BE2C (cell line): ENCODE measurements at places on chromosomes 7 and 10.

DNA sequence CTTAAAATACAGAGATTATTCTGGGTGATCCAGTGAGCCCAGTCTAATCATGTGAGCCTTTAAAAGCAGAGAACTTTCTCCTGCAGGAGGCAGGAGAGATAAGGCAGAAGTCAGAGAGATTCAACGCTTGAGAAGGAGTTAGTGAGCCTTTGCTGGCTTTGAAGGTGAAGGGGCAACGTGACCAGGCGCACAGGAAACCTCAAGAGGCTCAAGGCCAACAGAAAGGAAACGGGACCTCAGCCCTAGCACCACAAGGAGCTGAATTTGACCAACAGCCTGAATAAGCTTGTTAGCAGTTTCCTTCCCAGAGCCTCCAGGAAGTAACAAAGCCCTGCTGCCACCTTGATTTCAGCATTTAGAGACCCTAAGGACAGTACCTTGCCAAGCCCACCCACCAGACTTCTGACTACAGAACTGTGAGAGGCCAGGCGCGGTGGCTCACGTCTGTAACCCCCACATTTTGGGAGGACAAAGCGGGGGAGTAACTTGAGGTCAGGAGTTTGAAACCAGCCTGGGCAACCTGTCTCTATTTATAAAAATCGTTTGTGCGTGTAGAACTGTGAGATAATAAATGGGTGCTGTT, 87.3 kb upstream of the KAT6B start:
- DNase-seq, result no peak

GRCh38 chr7:128170461-128170860, 70.6 kb upstream of the LEP start:
- no peak for DNase-seq

DNA sequence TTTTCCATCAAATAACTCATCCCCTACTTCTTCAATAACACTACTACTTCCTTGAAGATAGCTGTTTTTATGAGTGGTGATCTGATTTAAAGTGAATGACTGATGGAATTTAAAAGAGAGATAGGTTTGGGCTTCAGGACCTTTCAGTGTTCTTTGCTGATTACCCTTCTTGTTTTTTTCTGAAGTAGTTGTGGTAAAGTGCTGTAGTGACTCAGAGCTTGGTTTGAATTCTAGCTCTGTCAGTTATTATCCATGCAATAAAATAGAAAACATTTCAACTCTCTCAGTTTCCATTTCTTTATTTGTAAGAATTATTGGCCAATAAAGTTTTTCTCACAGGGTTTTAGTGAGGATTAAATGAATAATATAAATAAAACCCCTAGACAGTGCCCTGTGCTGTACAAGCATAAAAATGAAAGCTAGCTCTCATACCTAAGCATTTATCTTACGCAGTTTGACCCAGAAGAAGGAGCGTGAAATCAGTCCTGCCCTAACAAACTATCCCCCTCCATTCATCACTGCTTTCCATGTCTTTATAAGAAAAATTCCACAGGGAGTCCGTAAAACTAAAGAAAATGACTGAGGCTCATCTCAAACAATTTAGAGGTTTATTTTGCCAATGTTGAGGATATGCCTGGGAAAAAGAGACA, 25.1 kb upstream of the AKAP9 start:
- DNase-seq, result no peak

GRCh38 chr7:96998744-96999143, 6.6 kb upstream of the DLX6 start:
- DNase-seq, result no peak

DNA sequence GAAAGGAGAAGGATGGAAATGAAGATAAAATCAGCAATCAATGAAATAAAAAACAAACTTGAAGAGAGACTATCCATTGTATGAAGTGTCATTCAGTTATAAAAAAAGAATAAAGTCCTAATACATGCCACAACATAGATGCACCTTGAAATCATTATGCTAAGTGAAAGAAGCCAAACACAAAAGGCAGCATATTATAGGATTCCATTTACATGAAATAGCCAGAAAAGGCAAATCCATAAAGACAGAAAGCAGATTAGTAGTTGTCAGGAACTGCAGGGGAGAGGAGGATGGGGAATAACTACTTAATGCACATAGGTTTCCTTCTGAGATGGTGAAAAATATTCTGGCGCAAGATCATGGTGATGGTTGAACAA, 6.6 kb upstream of the PON1 start:
- no peak for DNase-seq

DNA sequence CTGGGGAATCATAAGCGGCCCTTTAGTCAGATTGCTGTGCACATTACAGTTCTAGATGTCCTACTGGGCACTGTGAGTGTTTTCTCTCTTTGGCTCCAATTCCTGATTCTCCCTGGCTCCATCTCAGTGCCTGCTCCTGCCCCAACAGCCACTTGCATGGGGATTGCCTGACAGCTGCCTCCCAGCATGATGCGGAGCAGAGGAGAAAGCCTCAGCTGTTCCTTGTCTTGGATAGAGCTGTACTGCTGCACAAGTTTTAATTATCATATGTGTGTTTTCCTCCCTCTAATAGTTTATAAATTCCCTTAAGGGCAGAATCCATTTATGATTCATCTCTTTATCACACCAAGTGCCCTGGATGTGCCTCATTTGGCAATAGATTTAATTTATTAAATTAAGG, 285.8 kb upstream of the COBL start:
- peak; percentile 84 for DNase-seq

DNA sequence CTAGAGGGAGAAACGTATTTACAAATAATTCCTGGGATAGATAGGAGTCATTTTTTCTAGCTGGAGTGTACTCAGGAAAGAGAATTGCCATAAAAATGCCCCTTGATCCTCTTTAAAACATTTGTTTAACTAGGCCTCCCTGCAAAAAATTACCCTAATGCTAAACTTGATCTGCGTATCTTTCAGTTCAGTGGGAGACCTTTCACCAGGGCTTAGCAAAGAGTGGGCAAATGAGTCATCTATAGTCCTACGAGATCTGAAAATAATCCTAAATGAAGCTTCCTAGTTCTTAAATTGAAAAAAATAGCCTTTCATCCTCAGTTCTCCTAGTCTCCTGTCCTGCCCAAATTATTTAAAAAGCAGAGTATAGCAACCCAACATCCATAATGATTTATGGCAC, 198.6 kb upstream of the FRMD4A start:
- DNase-seq, result no peak
